ENCODE measurements at places on chromosomes 11 and 22.

GRCh38 chr11:119352857-119353260, 6.4 kb upstream of the MFRP start:
- DNase-seq: no peak

- no peak for DNase-seq
These were observed 2.0 kb downstream of the GNAZ start for GRCh38 chr22:23072077-23072910.

DNA sequence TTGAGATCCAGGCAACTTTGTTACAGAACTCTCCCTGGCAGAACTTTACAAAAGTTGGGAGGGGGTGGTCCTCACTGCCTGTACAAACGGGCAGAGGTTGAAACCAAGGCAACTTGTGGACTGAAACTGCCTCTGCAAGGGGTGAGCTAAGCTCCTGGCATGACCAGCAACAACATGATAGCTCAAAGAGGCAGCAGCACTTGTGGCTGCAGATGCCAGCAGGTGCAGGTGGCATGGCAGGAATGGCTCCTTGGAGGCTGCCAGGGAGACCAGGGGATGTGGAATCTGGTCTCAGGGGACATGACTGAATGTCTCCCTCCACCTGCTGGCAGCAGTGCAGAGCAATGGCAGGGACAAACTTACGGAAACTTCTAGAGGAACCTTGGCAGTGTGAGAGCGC, 38.8 kb upstream of the PHF21A start:
- no peak for DNase-seq

DNA sequence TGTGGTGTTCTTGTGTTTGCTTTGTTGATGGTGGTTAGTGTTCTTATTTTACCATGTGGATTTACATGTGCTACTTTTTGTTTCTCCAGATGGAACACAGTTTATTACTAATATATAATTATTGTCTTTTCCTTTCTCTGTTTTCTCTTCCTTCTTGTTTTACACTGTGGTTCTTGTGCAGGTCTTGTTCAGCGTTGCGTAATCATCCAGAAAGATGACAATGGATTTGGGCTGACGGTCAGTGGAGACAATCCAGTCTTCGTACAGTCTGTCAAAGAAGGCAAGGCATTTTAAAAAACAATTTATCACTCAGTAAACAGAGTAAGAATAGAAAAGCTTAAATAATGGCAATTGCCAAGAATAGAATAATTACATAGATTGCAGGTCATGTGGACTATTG, 84.4 kb downstream of the ARHGEF12 start:
- DNase-seq: no peak

DNA sequence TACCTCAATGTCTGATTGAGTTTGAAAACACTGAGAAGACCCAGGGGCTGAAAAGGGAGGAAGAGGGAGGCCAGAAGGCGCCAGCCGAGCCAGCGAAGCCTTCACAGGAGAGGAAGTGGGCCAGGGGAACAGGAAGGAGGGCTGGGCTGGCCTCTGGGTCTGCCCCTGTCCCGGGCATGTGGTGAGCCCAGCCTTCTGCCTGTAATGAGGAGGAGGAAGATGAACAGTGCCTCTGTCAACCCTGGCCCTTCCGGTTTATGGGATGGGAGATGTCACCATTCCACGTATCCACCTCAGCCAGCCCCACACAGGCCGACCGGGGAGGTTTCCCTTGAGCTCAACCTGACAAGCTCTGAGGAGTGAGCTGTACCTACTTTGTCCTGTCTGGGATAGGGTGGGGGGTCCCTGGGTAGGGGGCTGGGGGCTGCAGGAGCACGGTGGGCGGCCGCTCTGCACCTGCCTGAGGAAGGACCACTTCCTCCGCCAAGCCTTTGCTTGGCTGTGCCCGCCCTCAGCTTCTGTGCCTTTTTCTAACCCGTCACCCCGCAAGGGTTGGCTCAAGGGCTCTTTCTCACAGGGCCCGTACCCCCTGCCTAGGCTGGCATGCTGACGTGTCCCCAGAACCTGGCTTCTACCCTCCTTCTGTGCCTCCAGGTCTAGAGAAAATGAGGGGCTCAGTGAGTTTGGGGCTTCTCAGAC, 2.0 kb downstream of the PARVG start:
- DNase-seq: peak; percentile 36

GRCh38 chr11:93740730-93741093, 583 bp downstream of the TAF1D start:
- DNase-seq: peak; percentile 63

DNA sequence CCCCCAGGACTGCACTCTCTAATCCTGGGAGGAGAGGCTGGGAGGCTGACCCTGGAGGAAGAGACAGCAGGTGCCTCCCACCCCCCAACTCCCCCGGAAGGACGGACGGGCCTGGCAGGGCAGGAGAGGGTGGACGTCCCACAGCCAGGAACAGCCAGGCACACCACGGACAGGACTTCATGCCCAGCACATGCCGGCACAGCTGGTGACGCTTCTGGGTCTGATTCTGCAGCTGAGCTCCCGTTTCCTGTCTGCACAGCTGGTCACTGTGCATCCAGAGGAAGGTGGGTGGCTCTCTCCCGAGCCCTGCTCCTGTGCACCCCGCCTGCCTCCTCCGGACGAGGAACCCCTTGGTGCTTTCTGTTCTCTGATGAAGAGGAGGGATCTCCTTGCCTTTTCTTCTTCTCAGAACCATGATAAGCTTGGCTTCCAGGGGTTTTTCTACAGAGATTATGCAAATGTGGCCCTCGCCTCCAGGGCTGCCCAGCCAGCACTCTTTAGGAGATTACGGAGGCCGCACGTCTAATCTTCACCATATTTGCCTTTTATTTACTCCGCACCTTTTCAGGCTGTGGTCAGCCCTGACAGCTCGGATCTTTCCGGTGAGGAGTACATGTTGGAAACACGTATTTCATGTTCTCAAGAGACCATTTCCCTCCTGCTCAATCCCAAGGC, 1295.8 kb downstream of the BRD1 start:
- no peak for DNase-seq

DNA sequence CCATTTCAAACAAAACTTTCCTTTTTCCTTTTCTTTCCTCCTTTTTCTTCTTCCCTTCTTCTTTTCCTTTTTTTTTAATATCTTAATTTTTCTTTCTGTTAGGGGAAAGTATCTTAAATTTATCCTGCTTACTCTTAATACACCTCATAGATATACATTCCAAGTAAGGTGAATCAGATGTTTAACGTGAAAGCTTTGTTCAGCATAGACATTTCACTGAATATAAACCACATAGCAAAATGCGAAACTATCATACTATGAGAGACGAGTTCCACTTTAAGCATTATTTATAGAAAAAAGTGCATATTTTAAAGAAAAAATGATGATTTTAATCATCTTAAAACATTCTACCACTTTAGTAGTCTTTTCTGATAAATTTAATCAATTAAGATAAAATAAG, 137.8 kb upstream of the MTMR2 start:
- no peak for DNase-seq

GRCh38 chr22:29702000-29702930, 17.5 kb upstream of the CABP7 start:
- no peak for DNase-seq

- DNase-seq: no peak
These were observed 31.8 kb downstream of the GLB1L2 start for GRCh38 chr11:134363592-134363991.
